ENCODE measurements at places on chromosomes 3 and 15.

DNA sequence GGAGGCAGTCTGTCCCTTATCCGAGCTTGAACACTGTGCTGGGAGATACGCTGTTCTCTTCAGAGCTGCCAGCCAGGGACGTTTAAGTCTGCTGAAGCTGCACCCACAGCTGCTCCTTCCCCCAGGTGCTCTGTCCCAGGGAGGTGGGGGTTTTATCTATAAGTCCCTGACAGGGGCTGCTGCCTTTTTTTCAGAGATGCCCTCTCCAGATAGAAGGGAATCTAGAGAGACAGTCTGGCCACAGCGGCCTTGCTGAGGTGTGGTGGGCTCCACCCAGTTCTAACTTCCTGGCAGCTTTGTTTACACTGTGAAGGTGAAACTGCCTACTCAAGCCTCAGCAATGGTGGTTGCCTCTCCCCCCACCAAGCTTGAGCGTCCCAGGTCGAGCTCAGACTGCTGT lies 319.9 kb upstream of the GRM7 start:
- DNase-seq, result no peak

GRCh38 chr3:112084980-112085705 lies 1.0 kb upstream of the C3orf52 start:
- no peak for DNase-seq

- no peak for DNase-seq
These were observed 126.7 kb downstream of the ALCAM start for GRCh38 chr3:105493305-105493892.

- DNase-seq, result no peak
These were observed 286.9 kb downstream of the EPHB1 start for GRCh38 chr3:135081856-135082434.

- no peak for DNase-seq
These were observed 1.3 kb downstream of the GOLGA8A start for GRCh38 chr15:34436126-34436955.

- no peak for DNase-seq
These were observed 337.9 kb upstream of the GRM7 start for GRCh38 chr3:6523043-6523442.

- no peak for DNase-seq
These were observed 58.9 kb downstream of the MYO1E start for GRCh38 chr15:59313641-59314332.

DNA sequence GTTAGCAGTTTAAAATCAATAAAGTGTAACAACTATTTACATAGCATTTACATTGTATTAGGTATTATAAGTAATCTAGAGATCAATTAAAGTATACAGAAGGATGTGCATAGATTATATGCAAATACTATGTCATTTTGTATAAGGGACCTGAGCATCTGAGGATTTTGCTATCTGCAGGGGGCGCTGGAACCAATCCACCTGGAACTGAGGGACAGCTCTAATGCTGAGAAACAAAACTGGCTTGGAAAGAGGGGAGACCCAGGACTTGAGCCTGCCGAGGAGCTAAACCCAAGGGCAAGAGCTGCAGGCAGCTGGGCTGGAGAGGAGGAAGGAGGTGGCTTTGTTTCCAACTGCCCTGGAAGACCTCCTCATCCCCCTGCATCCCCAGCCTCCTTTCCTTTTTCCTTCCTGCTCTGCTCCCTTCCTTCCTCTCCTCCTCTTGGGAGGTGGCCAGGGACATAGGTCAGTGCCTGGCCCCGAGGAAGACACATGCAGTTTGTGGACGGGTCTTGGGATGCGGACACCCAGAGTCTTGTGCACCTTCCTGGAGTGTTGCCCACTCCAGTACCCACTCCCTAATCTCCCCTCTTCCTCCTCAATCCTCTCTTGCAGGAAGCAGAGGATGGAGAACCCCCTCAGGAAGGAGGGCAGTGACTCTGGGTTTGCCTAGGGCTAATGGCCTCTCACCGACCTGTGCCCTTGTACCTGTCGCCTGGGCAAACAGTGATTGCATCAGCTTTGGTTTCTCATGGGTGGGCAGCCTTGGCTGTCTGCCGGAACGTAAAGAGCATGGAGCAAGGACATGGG lies 825 bp upstream of the RTP3 start:
- DNase-seq, result no peak

DNA sequence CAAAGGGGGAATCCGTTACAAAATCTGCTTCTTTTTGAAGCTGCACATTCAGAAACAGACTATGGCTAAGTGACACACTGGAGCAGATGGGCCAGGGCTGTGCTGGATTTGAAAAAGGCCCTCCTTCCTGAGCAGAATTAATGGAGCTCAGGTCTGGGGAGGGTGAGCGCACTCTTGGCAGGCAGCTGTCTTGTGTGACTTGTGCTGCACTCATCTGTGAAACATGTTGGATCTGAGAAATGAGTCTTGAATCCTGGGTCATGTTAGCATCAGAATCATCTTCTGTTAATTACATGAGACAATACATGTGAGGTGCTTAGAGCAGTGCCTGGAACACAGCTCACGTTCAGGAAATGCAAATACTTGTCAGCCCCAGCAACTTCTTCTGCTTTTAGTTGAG lies 219.6 kb downstream of the THSD4 start:
- no peak for DNase-seq

DNA sequence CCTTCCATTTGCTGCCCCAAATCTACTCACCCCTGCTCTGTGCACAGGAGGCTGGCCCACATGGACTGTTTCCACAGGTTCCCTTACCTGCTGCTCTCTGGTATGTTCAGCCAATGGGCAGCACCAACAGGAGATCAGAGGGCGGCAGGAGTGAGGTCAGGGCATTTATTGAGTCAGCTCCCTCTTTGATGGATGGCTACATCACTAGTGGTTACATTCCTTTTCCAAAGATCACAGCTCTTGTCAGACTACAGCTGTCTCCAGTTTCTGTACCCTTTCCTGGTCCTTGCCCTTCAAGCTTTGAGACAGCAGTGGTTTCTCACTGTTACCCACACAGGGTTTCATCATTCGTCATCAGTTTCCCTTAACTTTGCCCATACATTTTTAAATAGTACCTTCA lies 325.1 kb downstream of the SUCLG2 start:
- no peak for DNase-seq

GRCh38 chr3:40583691-40584090 lies 58.9 kb downstream of the ZNF621 start:
- no peak for DNase-seq

DNA sequence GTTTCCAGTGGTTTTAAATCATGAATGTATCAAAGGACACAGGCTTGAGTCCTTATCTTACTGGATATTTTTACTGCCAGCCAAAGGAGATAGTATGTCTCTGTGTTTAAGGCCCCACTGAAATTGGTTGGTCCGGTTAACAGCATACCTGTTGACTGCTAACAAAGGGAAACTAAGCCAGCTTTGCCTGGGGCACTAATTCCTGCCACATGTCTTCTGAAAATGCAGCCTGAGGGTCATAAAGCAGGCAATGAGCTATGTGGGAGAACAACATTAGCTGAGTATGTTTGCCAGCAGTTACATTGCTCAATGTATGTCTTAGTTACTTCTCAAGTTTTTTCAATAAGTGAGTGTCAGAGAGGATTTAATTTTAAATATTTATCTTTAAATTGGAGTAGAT lies 12.4 kb downstream of the PLS1 start:
- no peak for DNase-seq

GRCh38 chr3:46414739-46415138 lies 7.7 kb downstream of the CCRL2 start:
- DNase-seq, result no peak

DNA sequence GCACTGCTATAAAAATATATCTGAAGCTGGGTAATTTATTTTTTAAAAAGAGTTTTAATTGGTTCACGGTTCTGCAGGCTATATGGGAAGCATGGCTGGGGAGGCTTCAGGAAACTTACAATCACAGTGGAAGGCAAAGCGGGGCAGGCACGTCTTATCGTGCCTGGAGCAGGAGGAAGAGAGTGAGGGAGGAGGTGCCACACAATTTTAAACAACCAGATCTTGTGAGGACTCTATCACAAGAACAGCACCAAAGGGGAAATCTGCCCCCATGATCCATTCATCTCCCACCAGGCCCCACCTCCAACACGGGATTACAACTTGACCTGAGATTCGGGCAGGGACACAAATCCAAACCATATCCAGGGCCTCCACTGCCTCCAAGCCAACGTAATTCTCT lies 75.0 kb downstream of the MCF2L2 start:
- DNase-seq, result no peak

GRCh38 chr3:183409219-183409618 lies 19.2 kb downstream of the MCF2L2 start:
- no peak for DNase-seq

GRCh38 chr3:125125821-125126245 lies 70.0 kb upstream of the HEG1 start:
- DNase-seq, result no peak

- DNase-seq, result no peak
These were observed 10.2 kb downstream of the CA12 start for GRCh38 chr15:63371297-63371918.

- DNase-seq, result no peak
These were observed 172.7 kb upstream of the CTNNB1 start for GRCh38 chr3:41026394-41027177.

DNA sequence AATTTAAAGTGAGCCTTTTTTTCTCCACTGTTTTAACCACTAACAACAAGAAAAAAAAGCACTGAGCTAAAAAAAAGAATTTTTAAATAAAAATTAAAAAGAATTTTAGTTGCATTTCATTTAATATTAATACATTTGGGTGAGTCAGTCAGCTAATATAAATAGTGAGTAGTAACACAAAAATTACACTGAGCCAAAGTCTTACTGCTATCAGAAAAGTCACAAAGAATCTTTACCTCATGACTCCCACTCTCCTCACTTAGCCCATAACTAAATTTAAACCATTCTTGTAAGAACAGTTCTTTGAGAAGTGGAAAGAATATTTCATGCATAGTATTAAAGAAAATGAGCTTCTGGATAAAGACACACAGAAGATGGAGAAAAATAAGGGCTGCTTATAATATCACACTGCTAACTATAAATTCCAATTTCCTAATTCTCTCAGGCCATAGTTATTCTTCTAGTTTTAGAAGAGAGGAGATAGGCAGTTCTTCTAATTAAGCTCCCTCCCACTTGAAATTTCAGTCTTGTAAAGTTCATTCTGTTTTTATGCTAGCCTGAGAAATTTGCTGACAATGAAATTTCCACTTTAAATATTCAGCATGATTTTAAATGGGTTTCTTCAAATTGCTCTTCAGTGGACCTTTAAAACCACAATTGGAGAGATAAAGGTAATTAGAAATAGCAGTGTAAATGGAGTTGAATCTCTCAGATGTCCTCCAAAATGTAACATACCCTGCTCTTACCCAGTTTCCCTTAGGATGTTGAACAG lies 17.6 kb downstream of the SHQ1 start:
- DNase-seq, result no peak

DNA sequence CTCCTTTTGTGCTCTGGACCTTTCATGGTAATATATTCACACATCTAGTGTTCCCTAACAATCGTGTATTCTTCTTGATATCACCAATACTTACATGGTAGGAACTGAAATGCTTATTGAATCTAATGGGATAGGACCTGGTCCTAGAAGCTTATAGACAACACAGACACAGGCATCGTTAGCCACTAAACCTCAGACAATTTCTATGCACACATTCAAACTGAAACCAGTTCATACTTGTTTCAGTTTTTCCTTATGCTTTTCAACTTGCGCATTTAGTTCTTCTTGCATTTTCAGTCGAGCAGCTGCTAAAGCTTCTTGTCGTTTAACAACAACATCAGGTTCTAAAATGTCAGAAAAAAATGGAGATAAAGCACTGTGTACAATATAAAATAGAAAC lies 2.3 kb downstream of the SELENOS start:
- no peak for DNase-seq

GRCh38 chr15:33888176-33888575 lies 80.1 kb upstream of the CHRM5 start:
- DNase-seq, result no peak

DNA sequence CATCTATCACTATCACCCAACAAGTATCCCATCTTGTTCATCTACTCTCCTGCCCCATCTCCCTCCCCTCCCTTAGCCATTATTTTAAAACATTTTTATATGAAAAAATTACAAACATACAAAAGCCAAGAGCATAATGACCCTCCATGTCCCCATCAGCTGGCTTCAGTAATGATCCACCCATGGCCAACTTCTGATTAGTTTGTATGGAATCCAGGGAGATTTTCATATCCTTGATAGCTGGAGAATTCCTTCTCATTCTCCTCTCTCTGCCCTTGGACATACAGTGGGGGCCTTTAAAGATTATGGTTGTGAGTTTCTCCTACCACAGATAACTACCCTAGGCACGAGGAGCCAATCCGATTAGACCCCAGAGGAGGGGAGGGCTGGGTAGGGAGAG lies 40.2 kb downstream of the IRAK2 start:
- DNase-seq, result no peak

GRCh38 chr15:101244036-101244781 lies 7.6 kb downstream of the CHSY1 start:
- no peak for DNase-seq

Data from GM18507 (cell line).